ENCODE measurements at places on chromosomes 16 and 17.

- peak; percentile 72 for DNase-seq
Measured at GRCh38 chr16:4660454-4661007, 32.8 kb upstream of the NUDT16L1 start.

- DNase-seq = no peak
Measured at GRCh38 chr16:77849646-77850258, 61.4 kb downstream of the VAT1L start.

GRCh38 chr16:67210069-67210937, 11.4 kb downstream of the ELMO3 start:
- no peak for DNase-seq

DNA sequence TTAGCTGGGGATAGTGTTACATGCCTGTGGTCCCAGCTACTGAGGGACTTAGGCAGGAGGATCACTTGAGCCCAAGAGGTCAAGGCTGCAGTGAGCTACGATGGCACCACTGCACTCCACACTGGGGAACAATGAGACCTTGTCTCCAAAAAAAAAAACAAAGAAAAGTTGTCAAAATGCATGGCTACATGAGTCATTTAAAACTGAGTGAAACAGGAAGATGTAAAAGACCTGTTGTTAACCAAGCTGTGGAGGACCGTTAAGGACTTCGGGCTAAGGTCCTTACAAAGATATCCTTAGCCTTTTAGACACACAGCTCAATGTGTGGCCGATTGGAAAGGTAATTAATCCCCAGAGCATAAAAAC, 25.1 kb downstream of the ZP2 start:
- no peak for DNase-seq

GRCh38 chr17:48025904-48026501, 11.6 kb downstream of the COPZ2 start:
- no peak for DNase-seq

DNA sequence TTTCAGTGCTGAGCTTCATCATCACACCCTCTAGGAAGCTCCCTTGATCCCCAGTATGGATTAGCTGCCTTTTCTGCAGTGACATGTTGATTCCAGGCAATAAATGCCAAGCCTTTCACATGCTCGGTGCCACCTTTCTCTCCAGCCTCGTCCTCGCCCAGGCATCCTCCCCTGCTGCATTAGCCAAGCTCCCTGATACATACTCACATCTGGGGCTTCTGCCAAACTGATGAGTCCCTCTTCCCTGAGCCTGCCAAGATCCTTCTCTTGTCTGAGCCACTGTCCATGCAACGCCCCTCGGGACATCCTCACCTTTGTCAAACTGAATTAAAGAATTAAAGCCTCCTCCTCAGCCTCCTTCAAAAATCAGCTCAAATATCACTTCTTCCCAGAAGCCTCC, 538.5 kb upstream of the CDH11 start:
- DNase-seq = no peak
